ENCODE measurements at places on chromosomes 1 and 21.

DNA sequence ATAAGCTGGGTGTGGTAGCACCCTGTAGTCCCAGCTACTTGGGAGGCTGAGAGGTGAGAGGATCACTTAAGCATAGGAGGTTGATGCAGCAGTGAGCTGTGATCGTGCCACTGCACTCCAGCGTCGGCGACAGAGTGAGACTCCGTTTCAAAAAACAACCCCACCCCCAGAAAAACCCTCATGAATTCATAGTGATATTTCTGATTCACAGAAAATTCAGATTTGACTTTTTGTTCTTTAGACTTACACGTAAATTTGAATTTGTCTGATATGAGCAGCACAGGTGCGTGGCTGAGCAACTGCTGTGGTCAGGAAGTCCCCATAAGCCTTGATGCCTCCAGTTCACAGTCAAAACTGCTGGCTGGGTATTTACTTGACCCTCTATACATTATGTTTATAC is 10.0 kb upstream of the MORC3 start:
- DNase-seq: no peak

GRCh38 chr1:208034135-208034534 is 123.2 kb upstream of the CD34 start:
- no peak for DNase-seq

GRCh38 chr1:66048011-66048410 is 255.3 kb downstream of the PDE4B start:
- DNase-seq: no peak

- no peak for DNase-seq
Observed at GRCh38 chr1:91731815-91732214, 154.1 kb downstream of the TGFBR3 start.

GRCh38 chr1:30764396-30764795 is 6.8 kb upstream of the LAPTM5 start:
- DNase-seq: no peak

DNA sequence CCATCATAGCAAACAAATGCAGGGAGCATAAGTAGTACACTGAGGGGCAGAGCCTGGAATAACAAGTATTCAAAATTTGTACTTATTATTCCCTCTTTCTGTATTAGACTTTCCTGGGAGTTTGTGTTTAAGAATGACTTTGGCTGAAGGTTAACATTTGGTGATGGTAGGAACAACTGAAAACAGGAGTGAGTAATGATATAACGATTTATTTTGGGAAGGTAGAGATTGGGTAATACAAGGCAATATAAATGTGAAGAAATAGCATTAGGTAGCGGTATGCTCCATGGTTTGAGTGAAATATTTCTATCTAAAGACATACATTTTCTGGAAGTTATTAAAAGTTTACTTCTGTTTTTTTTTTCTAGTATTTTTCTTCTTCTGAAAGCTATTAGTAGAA is 18.5 kb upstream of the C1orf21 start:
- DNase-seq: no peak

- DNase-seq: no peak
Observed at GRCh38 chr1:2983706-2984398, 37.4 kb upstream of the ACTRT2 start.

GRCh38 chr1:50978144-50978851 is 8.3 kb downstream of the CDKN2C start:
- DNase-seq: no peak

DNA sequence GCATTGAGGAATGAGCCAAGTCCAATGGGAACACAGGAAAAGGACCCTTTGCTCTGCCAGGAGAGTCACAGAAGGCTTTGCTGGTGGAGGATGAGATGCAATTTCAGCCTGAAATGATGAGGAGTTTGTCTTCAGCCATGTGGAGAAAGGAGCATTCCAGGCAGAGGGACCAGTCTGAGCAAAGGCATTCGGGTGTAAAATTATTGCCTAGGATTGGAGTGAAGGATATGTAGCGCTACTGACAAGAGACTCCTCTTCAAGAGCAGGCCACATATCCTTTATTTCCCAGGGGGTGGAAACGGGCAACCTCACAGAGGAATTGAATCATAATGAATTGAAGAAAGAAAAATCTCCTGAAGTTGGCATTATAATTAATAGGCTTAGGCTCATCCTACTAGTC is 1.1 kb upstream of the CSF1 start:
- DNase-seq: no peak

DNA sequence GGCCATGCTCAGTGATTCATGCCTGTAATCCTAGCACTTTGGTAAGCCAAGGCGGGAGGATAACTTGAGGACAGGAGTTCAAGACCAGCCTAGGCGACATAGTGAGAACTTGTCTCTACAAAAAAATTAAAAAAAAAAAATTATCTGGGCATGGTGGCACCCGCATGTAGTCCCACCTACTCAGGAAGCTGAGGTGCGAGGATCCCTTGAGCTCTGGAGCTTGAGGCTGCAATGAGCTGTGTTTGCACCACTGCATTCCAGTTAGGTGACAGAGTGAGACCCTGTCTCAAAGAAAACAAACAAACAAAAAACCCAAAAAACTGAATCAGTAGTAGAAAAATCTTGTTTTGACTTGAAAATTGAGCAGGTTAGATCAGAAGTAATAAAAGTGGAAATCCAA is 67.1 kb upstream of the IPO9 start:
- no peak for DNase-seq

GRCh38 chr1:23585321-23586022 is 26.2 kb upstream of the ID3 start:
- DNase-seq: no peak

DNA sequence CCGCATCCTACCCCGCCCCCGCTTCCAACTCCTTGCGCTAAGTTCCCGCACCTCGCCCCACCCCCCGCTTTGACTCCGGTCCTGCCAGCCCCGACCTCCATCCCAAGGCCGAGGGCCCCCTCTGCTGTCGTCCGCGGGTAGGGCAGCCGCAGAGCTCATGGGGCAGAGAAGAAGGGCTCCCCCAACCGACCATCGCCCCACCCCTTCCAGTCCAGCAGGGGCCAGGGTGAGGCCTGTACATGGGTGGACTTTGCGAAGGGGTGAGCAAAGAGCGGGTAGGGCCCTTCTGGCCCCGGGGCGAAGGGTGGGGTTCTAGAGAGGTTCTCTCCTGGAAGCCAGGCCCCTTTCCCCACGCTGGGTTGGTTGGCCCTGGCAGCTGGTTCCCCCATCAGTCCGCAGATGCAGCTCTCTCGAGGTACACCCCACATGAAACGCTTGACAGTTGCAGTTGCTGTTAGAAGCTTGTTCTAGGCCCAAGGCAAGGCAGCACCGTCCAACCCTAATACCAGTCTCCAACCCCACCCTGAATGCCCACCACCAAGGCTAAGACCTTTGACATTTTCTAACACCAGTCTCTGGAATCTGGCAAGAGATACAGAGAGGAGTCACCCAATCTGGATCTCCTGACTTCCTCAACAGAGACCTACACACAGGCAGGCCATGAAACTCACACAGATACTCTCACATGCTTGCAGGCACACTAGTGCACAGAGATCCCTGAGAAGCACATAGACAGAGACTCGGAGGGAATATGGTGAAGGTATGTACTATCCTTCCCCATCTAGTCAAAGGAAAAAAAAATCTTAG is 25.3 kb upstream of the ADGRB2 start:
- DNase-seq: peak; percentile 96

DNA sequence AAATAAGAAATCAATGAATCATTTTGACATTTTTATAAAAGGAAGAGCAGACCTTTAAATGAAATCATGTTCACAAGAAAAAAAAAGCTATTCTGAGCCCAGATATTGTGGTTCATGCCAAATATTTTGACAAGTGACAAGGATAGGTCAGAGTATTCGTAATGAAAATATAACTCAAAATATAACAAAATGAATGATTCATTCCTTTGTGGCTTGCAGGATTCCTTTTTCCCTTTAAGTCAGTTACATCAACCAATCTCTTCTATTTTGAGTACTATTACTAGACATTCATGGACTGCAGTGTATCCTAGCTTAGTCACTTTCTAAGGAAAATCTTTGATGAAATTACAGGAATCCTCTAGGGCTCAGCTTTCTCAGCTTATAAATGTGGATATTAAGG is 188.7 kb downstream of the COL11A1 start:
- DNase-seq: no peak

- DNase-seq: no peak
Observed at GRCh38 chr21:44785620-44786335, 15.8 kb downstream of the UBE2G2 start.

- no peak for DNase-seq
Observed at GRCh38 chr1:24311741-24312140, 7.4 kb upstream of the GRHL3 start.

DNA sequence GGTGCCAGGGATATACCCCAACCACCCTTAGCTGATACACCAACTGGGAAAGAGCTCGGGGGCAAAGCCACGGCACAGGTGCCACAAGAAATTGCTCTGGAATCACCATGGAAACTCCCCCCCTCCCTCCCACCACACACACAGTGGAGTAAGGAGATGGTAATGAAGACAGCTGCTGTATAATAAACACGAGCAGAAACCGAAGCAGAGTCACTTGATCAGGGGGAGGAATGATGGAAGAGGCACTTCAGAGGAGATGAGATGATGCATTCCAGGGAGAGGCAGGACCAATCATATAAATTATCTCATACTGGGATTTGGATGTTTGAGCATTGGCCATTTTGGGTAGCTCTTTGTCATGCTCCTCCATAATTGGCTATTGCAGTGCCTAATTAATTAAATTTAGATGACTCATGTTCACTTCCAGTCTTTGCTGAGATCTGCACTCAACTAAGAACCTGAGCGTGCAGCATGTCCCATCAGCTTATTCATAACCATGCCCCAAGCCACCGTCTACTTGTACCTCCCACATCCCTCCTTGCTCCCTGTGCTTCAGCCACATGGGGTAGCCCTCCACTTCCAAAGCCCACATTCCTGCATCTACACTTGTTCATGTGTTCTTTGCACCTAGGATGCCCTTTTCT is 189.5 kb downstream of the ZSCAN20 start:
- no peak for DNase-seq

- no peak for DNase-seq
Observed at GRCh38 chr1:58460469-58460868, 86.1 kb downstream of the OMA1 start.

- DNase-seq: no peak
Observed at GRCh38 chr1:119008483-119009311, 20.6 kb upstream of the TBX15 start.

- DNase-seq: no peak
Observed at GRCh38 chr1:115839679-115840237, 1.2 kb downstream of the NHLH2 start.

GRCh38 chr1:152107031-152107983 is 7.9 kb downstream of the TCHH start:
- no peak for DNase-seq

DNA sequence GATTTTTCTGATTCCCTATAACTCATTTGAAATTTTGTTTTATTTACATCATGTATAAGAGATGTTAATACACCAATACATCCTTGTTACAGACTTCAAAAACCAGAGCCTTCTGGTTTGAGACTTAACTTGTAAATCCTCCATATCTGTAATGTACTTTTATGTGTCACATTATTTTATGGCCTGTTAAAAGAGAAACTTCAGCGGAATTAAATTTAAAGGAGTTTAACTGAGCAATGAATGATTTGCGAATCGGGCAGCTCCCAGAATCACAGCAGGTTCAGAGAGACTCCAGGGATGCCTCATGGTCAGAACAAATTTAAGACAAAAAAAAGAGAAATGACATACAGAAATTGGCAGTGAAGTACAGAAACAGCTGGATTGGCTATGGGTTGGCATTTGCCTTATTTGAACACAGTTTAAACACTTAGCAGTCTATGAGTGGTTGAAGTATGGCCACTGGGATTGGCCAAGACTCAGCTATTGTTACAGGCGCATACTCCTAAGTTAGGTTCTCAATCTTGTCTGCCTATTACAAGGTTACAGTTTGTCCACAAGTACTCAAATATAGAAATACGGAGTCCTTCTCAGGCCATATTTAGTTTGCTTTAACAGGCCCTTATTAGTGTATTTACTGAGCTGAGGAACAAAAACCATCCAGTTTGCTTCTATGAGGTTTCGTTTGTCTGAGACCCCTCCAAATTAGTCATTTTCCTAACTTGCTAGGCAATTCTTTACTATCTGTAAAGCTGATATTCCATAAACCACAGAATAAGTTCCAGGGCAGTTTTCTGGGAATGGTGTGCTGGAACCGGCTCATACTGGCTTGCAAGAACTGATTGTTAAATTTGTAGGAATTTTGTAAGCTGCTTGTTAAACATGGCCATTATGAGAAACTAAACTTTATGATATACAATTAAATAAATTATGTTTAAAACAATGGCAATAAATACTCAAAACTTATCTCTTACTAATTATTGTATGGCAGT is 56.2 kb upstream of the WDR26 start:
- no peak for DNase-seq

DNA sequence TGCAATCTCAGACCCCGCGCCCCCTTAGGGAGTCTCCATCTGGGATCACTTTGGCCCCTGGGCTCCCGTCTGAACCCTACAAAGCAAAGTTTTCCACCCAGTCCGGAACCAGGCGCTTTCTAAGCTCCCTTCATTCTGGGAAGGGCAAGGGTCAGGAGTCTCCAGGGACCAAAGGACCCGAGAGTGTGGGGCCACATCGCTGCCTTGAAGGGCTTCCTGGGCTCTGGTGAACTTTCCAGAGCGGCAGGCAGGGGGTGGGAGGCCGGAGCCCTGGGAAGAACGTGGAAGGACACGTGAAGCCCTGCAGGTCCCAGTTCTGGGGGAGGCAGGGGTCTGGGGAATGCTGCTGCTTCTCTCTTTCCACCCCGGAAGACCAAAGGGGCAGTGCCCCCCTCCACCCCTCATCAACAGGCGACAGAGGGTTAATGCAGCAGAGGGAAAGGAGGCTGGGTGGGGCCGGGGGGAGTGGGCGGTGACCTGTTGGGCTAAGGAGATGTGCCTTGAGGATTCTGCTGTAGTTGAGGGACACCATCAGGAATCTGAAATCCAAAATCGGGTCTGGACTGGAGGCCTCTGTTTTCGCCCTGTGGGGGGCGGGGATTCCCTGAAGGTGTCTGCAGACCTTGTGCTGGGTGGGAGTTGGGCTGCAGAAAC is 734 bp downstream of the CDK18 start:
- no peak for DNase-seq

GRCh38 chr1:38831731-38832369 is 27.7 kb downstream of the RRAGC start:
- DNase-seq: no peak

- no peak for DNase-seq
Observed at GRCh38 chr1:193416226-193417024, 230.0 kb upstream of the B3GALT2 start.

- no peak for DNase-seq
Observed at GRCh38 chr1:91809317-91809716, 76.6 kb downstream of the TGFBR3 start.

GRCh38 chr21:45175326-45176095 is 101.1 kb downstream of the ADARB1 start:
- DNase-seq: no peak

All from stimulated activated CD8-positive, alpha-beta memory T cell treated with anti-CD3 and anti-CD28 coated beads, Interleukin-4, amount 100 ng/mL, for 1 hour (primary cell).